EH (cell line): ENCODE measurements at places on chromosomes 5 and 9.

GRCh38 chr9:80163889-80164288 is 592.1 kb downstream of the TLE4 start:
- DNase-seq, result no peak

DNA sequence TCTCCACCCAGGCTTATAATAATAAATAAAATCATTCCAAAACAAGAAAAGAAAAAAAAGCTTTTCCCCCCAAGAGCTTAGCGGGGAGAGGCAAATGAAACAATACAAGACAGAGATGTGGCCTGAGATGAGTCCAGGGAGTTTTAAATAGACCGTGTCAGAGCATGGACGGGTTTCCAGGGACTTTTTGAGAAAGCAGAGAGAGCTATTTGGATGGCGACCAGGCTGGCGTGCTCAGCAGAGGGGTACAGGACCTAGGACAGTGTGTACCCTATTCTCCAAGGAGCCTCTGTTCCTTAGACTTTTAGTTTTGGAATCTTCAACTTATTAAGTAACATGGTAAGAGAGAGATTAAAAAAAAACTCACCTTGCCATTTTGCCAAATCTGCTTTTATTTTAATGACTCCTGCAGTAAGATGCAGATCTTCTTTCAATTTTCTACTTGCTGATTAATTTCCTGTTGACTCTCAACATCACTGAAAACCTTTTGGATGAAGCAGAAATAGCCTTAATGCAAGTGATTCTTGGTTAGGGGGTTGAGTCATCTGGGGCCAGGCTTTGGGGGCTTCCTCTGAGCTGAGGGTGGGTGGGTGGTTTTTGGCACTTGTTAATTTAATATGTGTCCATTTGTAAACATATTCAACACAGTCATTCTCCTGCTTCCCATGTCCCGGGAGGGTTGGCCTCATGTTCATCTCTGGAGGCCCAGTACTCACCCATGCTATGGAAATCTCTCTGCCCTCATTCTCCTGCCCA is 49.6 kb upstream of the OSMR start:
- DNase-seq, result peak; percentile 47

DNA sequence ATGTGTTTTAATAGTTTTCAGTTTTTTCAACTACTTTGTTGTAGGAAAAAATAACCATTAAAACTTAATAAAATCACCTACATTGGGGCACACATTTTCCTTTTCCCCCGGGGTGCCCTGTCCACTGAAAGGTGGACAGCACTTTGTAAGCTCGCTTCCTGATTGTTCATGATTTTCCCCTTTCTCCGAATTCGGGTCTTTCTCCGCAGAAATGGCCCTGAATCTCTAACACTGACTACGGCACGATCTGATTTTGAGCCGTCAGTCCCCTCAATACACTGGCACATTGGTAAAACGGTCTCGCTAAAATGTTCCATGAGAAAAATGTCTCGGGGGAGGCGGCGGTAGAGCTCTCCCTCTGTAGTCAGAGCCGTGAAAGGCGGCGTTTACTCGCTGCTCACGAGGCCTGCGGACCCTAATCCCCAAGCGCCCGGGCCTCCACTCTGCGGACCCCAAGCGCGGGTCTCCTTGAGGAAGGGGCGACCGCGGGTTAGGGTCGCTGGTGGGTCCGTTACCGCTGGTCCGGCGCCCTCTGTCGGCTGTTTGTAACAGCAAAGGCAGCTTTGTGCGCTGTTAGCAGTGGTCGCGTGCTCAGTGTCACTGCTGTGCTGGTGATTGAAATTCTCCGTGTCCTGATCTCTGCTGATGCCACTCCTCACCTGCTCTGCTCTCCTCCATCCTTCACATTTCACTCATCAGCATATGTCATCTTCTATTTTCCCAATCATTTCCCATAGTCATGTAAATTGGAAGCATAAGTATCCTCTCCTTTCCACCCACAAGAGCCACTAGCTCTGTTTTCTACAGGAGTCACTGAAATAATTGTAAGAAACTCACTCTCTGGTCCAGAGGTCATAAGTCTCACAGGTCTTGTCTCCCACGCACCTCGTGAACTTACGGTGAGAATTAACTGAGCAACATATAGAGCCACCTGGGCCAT is 10.8 kb upstream of the IFNA2 start:
- DNase-seq, result peak; percentile 34

DNA sequence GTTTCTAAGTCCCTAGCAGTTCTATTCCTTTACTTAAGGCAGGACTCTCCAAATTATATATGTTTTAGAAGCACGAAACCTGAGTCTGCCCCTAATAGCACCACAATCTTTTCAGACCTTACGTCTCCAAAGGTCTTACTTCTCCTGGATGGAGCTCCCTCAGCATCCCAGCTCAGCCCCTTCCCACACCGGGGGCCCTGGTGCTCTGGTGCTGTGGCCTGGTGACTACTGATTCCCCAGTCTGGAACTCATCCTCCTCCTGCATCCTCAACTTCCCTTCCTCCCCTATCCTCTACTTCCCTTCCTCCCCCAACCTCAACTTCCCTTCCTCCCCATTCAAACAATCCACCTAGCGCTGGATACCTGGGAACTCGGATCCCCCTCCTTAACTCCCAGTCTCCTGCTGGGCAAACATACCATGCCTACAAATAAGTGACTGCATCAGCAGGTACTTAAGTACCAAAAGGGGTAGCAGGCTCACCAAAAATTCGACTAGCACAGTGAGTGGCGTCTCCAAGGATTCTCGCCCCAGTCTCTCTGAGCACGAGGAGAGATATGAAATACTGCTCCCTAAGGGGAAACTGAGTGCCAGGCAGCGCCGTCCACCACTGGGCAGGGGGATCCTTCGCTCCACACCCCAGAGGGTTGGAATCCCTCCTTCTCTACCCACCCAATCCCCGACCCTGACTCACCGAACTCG is 831 bp downstream of the IGFBPL1 start:
- no peak for DNase-seq

DNA sequence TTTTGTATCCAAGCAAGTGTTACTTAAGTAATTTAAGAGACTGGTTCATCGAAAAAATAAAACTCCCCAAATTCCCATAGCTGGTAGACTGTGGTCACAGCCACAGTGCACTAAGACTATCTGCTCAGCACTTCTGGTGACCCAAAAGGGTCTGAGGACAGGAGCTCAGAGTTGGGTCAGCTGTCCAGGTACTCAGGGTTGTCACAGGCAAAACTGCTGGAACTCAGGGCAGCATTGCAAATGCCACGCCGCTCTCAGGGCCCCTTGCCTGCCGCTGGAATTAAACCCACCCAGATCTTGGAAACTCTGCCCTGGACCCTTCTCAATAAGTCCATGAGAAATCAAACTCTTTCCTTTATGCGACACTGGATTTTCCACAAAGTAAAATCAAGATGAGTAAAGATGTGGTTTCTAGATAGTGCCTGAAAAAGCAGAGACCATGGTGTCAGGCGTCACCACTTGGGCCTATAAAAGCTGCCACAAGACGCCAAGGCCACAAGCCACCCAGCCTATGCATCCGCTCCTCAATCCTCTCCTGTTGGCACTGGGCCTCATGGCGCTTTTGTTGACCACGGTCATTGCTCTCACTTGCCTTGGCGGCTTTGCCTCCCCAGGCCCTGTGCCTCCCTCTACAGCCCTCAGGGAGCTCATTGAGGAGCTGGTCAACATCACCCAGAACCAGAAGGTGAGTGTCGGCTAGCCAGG is at the start of gene IL13:
Gene IL13 (plus strand): TSS at position 498 of the 705 bp plus-strand sequence. CDS start 14 bp downstream, at position 512.
- no peak for DNase-seq

- no peak for DNase-seq
These were observed 8.7 kb downstream of the HINT1 start for GRCh38 chr5:131156385-131156784.

GRCh38 chr5:126368239-126368812 is 54.9 kb upstream of the GRAMD2B start:
- DNase-seq, result peak; percentile 55

DNA sequence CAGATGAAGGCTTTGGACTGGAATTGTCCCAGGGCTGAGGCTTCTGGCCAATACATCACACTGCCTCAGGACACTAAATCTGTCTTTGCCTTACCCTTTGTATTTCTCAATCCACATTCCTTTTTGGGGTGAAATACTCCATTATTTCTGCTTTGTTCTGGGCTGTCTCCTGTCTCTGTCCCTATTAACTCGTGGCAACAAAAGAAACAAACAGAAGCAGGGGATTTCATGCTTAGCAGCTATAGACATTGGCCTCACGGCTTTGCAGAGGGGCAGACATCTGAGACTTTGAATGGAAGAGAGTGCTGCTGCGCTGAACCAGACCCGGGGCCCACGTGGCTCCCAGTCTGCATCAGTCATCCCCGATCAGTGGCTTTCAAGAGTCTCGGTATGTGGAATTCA is 129.7 kb downstream of the ARL15 start:
- DNase-seq, result peak; percentile 52

DNA sequence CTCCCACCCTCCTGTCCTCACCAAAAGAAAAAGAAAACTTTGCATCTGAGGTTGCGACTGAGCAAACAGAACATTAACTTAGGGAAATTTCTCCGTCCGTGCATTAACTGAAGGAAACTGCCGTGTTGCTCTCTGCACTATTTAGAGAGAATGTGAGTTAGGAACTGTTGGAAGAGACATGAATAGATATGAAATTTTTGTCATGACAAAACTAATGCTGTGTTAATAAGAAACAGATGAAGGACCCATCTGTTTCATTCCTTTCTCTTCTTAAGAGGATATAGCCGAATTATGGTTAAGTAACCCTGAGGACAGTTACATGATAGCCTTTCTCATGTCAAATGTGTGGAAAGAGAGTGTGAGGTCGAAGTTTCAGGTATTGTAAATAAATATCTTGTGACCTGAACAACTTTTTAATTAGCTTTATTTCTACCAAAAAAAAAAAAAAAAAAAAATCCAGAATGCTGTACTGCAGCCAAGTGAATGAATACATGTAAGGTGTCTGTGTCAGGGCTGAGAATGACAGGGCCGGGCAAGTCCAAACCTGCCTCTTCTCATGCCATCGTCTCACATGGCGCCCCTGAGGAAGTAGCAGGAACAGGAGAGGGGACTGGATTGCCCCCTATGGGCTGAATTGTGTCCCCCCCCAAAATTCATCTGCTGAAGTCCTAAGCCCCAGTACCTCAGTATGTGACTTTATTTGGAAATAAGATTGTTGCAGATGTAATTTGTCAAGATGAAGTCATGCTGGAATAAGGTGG is 35.6 kb upstream of the ANKRD33B start:
- DNase-seq, result peak; percentile 84

DNA sequence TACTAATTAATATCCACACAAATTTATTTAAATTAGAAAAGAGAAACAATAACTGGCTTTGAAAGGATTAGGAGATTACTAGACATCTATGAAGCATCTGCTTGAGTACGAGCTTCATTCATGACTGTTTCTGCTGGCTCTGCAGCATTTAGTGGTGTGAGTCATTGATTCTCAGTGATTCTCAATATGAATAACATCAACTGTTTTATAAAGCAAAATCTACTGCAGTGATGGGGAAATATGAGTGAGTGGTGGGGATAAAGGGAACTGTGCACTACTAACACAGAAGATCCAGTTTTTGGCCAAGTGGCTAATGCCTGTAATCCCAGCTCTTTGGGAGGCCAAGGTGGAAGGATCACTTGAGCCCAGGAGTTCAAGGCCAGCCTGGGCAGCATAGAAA is 8.4 kb downstream of the FNBP1 start:
- DNase-seq, result peak; percentile 75

DNA sequence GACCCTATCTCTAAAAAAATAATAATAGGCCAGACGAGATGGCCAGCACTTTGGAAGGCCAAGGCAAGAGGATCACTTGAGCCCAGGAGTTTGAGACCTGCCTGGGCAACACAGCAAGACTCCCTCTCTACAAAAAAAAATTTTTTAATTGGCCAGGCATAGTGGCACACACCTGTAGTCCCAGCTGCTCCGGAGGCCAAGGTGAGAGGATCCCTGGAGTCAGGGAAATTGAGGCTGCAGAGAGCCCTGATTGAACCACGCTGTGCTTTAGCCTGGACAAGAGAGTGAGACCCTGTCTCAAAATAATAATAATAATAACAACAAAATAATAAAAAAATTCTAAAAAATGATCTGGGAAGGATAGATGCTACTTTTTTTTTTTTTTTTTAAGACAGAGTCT is 1.1 kb upstream of the DYNC2I2 start:
- no peak for DNase-seq

GRCh38 chr5:93583439-93583767 is 381 bp downstream of the NR2F1 start:
- DNase-seq, result no peak

- peak; percentile 7 for DNase-seq
These were observed 38.2 kb upstream of the ARSB start for GRCh38 chr5:79023348-79023747.

GRCh38 chr5:180333661-180334060 is 19.5 kb downstream of the GFPT2 start:
- DNase-seq, result peak; percentile 68

- peak; percentile 41 for DNase-seq
These were observed 160.6 kb downstream of the CCDC192 start for GRCh38 chr5:127863610-127864395.

DNA sequence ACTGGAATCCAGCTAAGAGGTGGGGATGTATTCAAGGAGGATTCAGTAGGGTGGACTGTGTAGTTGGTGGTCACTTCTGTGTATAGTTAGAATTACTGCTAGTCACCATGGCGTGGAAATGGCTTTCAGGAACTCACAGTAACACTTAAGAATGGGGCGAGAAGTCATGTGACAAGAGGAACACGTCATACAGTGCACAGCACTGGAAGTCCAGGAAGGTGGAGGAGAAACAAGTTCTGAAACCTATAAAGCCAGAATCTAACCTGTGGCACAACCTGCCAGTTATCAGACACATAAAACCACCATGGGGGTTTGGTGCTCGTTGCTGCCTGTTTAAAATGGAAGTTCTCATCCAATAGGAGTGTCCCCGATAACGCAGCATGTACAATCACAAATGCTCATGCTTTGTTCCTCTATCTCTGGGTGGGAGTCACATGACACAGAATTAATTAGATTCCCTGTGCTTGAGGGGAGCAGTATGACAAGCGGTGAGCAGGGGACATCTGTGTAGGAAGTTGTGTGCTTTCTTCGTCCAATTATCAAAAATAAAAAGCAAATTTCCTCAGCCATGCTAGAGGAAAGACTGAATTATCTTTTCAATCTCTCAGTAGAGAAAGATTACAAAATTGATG is 193.0 kb downstream of the SPOCK1 start:
- DNase-seq, result no peak

GRCh38 chr9:8143677-8144076 is 344.1 kb upstream of the DMAC1 start:
- DNase-seq, result no peak

- no peak for DNase-seq
These were observed 6.4 kb upstream of the SMIM32 start for GRCh38 chr5:136199408-136199807.

- DNase-seq, result no peak
These were observed 79.3 kb upstream of the MAP3K1 start for GRCh38 chr5:56735849-56736641.
